Peyer's patch (tissue), 4 donors: ENCODE measurements at places on chromosomes 16 and 17. TPM values are rescaled to one million over a fixed set of nuclear protein-coding genes. Genes with fewer than 3 reads are reported as not detected.

The KRT28 gene
- total RNA-seq = not detected

The TBC1D3H gene
- total RNA-seq = not detected

The ALOX15 gene
- not detected for total RNA-seq

The HNF1B gene
- 32.6 TPM for total RNA-seq

The ABCA3 gene
- total RNA-seq = 3.4 TPM

The DNAI2 gene
- not detected for total RNA-seq

The TMEM100 gene
- 4.6 TPM for total RNA-seq

- DNase-seq = peak; percentile 61
Measured at GRCh38 chr17:40451420-40451819, 8.2 kb downstream of the IGFBP4 start.

DNA sequence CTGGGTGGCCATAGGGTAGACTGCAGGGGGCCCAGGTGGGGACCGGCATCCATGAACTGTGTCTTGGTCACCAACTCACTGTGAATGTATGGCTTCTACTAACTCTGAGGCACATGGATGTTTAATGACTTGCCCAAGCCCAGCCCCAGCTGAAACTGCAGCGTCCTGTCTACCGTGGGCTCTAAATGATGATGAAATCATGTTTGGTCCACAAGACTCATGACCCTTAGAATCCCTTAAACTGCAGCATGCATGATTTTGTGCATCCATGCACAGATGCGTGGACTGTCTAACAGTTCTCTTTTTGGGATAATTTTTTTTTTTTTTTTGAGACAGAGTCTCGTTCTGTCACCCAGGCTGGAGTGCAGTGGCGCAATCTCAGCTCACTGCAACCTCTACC lies 32.4 kb upstream of the CREBBP start:
- DNase-seq = no peak

- peak; percentile 72 for DNase-seq
Measured at GRCh38 chr16:48384520-48385252, 527 bp downstream of the SIAH1 start.

DNA sequence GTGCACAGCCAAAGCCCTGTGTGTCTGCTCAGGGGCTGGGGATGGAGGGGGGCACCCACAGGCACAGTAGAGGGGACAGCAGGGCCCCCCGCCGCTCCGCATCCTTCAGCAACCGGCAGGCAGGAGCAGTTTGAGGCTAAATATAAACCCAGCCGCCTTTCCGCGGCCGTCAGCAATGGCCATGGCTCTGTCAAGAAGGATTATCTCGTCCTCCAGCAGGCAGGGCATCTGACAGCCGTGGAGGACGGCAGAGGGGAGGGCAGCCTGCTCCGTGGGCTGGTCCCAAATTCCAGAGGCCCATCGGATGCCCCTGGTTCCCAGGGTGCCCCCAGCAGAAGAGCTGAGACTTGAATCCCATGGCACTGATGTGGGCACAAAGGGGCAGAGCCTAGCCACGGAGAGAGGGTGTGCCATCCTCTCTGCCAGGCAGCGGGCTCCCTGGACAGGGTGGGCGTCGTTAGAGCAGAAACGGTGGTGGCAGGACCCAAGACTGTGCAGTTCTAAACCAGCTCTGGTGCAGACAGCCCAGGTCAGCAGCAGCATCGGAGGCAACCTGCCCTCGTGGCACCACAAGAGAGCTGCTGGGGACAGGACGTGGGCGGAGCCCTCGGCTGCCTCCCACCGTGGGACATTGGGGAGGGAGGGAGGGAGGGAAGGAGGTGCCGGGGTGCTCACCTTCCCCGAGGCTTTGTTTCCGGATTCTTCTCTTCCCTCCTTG lies 198.8 kb upstream of the CIBAR2 start:
- peak; percentile 66 for DNase-seq

- peak; percentile 30 for DNase-seq
Measured at GRCh38 chr16:29198231-29198630, 208.3 kb downstream of the NPIPB11 start.

DNA sequence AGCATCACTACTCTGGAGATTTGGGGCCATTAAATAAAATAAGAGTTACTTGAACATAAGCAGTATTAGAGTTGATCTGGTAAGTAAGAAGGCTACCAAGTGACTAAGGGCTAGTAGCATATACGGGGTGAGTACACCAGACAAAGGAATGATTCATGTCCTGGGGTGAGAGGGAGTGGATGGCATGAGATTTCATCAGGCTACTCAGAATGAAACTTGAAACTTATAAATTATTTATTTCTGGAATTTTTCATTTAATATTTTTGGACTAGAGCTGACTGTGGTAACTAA lies 2.3 kb downstream of the SLFN5 start:
- no peak for DNase-seq

DNA sequence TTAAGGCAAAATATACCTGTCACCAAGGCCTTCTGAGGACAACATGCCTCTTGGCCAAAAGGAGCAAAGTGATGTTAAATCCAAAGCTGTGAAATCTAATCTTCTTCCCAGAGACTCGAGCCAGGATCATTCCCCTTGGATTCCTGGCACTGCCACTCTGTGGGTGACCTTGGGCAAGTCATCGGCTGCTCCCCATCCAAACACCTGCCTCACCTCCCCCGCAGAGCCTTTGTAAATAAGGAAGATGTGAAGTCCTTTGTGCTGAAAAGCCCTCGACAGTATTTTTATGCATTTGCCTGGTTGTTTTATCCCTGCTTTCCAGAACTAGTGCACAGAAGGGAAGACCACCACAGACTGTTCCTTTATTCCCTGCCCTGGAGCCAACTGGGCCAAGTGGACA lies 5.4 kb upstream of the CEP295NL start:
- no peak for DNase-seq

DNA sequence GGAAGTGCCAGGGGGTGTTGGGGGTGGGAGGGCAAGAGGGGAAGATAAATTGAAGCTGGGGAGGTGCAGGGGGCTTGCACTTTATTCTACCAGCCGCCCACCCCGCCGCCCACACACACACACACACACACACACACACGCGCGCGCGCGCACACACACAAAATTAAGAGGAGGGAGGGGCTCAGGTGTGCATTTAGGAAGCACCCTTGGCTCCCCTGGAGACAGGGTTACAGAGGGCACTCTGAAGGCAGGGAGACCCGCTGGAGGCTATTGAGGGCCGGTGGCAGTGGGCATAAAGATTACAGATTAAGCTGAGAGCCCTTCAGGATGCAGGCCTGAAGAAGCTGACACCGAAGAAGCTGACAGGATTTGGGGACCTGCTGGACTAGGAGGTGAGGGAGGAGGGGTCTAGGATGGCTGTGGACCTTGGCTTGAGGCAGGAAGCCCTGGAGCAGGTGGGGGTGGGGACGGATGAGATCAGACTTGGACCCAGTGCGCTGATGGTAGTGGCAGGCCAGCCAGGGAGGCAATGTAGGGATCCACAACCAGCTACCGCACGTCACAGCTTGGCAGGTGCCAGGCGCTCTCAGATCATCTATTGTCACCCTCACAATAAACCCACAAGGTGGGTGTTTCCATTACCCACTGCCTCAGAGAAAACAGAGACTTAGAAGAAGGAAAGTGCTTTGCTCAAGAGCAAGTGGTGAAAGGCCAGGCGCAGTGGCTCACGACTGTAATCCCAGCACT lies 772 bp upstream of the SAMD14 start:
- no peak for DNase-seq

DNA sequence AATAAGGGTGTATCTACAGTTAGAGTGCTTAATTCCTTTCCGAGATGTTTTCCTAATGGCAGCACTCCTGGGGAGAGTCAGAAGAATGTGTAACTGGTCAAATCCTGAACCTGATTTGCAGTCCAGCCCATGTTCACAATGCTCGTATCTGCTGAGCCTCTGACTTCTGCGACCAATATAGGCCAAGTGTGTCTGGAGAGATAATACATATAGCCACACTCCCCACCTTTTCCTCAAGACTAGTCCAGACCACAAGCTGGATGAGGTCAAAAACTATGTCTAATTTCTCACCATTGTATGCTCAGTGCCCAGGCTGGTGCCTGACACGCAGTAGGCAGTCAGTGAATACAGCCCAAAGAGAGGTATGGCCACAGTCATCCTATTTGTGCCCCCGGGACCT lies 58.0 kb downstream of the XYLT1 start:
- no peak for DNase-seq

DNA sequence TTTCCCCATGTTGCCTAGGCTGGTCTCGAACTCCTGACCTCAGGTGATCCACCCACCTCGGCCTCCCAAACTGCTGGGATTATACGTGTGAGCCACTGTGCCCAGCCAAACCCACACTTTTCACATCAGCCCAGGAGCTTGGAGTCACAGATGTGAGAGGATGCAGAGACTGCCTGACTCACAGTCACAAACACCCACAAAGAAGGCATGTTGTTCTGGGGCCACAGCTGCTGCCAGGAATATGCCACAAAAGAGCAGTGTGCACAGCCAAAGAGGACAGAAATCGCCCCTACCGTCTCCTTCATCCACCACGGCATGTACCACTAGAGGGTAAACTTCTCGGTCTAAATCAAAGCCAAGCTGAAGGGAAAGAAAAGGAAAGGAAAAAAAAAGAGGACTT lies 25.1 kb upstream of the FOXJ1 start:
- no peak for DNase-seq

DNA sequence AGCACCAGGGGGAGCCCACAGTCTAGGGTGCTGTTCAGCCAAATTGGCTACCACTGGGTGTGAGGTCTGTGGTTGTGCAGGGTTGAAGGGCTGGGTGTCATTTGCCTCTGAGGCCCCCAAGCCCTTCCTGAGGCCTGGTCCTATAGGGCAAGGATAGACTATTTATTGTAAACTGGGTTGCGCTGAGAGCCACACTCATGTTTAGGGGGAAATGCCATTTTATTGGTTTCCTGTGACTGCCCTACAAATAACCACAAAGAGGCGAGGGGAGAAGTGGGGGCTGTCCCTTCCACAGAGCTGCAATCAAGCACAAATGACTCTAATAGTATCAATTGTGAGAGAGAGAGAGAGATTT lies 3.6 kb upstream of the ZCCHC14 start:
- DNase-seq = no peak

DNA sequence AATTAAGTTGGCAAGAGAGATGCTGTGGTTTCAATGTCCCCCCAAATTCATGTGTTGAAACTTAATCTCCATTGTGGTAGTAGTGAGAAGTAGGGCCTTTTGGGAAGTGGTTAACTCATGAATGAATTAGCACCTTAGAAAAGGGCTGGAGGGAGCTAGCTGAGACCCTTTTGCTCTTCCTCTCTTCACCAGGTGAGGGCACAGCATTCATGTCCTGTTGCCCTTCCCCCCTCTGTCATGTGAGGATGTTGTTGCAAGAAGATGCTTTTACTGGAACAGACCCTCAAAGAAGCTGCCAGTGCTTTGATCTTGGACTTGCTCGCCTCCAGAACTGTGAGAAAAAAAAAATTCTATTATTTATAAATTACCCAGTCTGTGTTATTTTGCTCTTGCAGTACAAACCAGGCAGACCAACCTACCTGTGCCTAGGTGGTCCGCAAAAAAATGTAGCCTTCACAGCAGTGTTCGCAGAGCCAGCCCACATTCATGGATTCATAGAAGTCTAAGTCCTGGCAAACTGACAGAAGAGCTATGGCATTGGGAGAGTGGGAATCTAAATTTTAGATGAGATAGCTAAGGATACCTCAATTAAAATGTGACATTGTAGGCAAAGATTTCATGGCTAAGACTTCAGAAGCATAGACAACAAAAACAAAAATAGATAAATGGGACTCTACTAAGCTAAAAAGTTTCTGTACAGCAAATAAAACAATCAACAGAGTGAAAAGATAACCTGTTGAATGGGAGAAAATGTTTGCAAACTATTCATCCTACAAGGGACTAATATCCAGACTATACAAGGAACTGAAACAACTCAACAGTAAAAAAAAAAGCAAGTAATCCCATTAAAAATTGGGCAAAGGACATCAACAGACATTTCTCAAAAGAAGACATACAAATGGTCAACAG lies 32.0 kb upstream of the ABCA5 start:
- no peak for DNase-seq

GRCh38 chr16:3706253-3707012 lies 10.9 kb downstream of the TRAP1 start:
- no peak for DNase-seq

GRCh38 chr17:36500745-36501225 lies 14.3 kb downstream of the ZNHIT3 start:
- no peak for DNase-seq

DNA sequence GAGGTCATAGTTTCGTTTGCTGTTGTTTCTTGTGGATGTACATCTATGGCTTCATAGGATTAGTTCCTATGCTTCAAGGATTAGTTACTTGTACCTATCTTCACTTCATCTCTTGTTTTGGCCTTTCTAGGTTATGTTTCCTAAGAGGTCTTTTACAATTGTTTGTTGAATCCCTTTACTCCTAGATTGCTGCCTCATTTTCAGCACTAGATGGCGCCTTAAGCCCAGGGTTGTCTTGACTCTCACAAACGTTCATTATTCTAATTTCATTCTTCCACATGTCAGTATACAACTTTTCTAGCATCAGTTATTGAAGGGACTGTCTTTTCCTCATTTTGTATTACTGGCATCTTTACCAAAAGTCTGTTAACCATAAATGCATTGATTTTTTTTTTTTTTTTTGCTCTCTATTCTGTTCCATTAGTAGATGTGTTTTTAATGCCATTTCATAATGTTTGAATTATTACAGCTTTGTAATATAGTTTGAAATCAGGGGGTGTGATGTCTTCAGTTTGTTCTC lies 45.0 kb upstream of the NACA2 start:
- no peak for DNase-seq

DNA sequence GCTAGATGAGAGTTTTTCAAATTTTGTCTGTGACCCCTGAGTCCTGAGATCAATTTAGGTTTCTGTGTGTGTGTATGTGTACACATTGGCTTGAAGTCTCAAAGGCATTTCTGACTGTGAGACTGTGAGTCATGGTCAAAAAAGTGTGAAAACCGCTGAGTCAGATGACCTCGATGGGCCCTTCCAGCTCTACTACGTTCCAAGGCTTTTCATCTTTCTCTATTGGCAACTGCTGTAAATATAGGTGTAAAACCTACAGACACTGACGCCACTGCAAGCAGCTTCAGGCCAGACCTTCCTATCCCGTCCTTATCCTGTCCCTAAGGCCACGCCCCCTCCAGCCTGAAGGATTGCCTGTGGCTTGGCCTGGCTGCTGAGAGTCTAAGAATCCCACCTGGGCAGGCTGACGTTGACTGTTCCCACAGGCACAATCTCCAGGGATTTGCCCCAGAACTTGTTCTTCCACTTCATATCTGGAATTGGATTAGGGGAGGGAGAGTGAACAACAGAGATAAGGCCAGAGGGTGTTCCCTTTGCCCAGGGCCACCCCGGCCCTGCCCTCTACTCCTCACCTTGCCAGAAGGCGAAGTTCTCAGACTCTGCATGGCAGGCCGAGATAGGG lies 11.3 kb downstream of the OSBPL7 start:
- peak; percentile 87 for DNase-seq

GRCh38 chr17:21129023-21129681 lies 2.4 kb downstream of the DHRS7B start:
- DNase-seq = no peak
